EL (cell line): ENCODE measurements at places on chromosomes 13 and 19.

DNA sequence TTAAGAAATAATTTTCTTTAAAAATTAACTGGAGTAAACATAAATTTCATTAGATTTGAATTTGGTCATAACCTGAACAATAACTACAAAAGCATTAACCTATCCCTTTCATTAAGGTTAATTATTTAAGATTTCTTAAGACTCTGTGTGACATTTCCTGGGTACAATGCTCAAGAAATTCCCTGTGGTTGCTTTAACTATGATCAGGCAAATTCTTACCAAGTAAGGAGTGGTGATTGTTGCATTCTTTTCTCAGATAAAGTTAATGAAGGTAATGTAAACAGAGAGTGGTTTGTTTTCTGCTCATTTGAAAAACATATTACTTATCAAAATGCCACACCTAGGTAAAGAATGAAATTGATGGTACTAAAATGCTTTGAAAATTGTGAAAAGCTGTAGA lies 114.8 kb upstream of the MIR17HG start:
- DNase-seq = no peak

DNA sequence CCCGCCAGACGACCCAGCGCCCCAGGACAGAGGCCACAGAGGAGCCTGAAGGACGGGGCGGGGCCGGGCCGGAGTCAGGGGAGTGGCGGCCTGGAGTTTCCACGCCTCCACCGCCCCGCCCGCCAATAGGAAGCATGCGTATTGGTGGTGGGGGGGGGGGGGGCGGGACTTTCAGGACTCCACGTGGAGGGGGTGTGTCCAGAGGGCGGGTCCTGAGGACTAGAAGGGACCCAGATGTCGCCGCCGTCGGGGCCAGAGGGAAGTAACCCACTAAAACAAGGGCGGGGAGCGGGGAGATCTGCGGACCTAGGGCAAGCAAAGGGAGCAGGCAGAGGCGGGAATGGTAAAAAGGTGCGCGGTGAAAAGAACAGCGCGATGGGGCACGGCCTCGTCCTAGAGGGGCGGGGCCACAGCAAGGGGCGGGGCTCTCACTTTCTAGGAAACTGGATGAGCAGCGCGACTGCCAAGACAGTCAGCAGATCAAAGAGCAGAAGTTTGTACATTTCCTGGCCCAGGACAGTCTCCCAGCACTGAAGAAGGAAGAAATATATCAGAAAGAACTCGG lies 2.8 kb upstream of the LENG1 start:
- DNase-seq = peak; percentile 56

- no peak for DNase-seq
These were observed 3.8 kb downstream of the SLAIN1 start for GRCh38 chr13:77701305-77701704.

DNA sequence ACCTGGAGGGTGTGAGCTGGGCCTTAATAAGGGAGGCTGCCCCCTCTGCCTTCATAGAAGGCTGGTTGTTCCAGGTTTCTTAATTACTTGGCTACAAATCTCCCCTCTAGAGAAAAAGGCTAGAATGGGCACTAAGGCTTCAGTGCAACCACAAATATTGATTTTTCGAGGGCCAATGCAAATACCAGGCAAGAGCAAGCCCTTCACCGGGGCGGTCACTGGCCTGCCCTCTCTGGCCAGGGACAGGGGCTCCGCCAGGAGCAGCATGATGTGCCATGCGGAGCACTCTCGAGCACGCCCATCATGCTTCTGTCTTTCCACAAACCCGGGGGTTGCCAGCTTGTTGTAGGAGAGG lies 127.8 kb upstream of the SPACA7 start:
- no peak for DNase-seq

- DNase-seq = no peak
These were observed 605.8 kb downstream of the PCDH9 start for GRCh38 chr13:66624302-66624701.

- DNase-seq = peak; percentile 16
These were observed 62.3 kb downstream of the CHST8 start for GRCh38 chr19:33683881-33684537.

DNA sequence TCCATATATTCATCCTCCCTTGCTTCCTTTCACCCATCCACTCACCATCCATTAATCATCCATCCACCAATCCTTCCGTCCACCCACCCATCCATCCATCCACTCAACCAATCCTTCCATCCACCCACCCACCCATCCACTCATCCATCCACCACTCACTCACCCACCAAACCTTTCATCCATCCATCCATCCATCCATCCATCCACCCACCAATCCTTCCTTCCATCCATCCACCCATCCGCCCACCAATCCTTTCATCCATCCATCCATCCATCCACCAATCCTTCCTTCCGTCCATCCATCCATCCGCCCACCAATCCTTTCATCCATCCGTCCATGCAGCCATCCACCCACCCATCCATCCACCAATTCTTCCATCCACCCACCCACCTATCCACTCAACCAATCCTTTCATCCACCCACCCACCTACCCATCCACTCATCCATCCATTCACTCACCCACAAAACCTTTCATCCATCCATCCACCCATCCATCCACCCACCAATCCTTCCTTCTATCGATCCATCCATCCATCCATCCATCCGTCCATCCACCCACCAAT lies 3.0 kb downstream of the SBK3 start:
- DNase-seq = no peak

- no peak for DNase-seq
These were observed 7.6 kb downstream of the EPS8L1 start for GRCh38 chr19:55083004-55083850.

GRCh38 chr19:51571599-51571998 lies 516 bp downstream of the ZNF175 start:
- DNase-seq = peak; percentile 11

GRCh38 chr13:40363653-40364052 lies 302.8 kb downstream of the FOXO1 start:
- no peak for DNase-seq

DNA sequence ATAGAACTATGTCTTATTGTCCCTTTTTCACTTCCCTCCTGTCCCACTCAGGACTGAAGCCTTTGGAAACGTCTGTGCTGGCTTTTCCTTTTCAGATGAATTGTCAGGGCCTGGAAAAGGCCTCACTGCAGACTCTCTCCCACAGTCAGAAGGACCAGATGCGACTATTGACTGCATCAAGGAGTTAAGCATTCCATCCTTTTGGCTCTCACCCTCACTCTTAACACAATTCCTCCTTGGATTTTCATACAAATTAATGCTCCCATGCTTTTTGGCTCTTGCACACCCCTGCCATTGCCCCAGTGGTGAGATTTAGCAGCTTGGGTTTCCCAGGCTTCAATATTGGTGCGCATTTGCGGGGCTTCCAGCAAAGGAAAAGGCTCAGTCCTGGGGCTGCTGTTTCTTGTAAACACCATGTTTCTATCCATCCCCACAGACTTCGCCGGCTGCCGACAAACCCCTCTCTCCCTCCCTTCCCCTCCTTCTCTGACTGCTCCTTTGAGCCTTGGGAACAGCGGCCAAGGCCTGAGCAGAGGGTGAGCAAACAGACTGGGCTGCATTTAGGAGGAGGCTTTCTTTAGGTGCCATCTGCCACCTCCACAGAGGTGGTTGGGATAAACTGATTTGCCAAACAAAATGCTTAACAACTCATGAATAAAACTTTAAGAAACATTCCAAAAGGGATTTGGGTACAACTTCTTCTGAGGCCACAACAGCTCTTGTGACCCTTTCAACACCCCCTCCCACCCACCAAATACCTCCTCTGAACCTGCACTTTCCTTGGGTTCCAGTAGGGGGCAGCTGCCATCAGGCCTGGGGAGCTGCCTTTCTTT lies 48.6 kb upstream of the PCDH8 start:
- DNase-seq = no peak

GRCh38 chr13:57787058-57787791 lies 155.7 kb downstream of the PCDH17 start:
- DNase-seq = no peak

GRCh38 chr13:107721125-107721869 lies 494.0 kb downstream of the LIG4 start:
- no peak for DNase-seq

DNA sequence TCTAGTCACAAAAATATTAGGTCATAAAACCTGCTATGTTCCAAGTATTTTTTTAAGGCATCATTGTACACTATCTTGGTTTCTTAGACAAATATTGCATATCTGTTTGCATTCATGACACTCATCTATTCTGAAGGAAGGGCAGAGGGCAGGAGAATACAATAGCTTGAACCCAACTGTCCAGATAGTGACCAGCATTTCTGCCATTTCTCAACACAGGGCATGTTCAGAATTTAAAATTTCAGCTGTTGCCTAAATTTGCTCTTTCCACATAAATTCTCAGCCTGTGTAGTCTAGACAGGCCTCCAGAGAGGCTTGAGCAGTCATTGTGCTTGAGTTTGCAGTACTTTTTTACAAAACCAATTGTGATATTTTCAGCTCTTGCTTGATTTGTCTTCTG lies 119.5 kb downstream of the ZAR1L start:
- DNase-seq = no peak

GRCh38 chr19:1901940-1902404 lies 3.2 kb upstream of the ADAT3 start:
- no peak for DNase-seq

GRCh38 chr19:14821937-14822336 lies 13.0 kb downstream of the OR7A5 start:
- DNase-seq = no peak

- peak; percentile 50 for DNase-seq
These were observed 10.2 kb downstream of the C19orf25 start for GRCh38 chr19:1468821-1469254.

GRCh38 chr19:47573071-47574026 lies at the start of gene ZNF541:
TSS of gene ZNF541 (minus strand) at chr19:47573148. CDS start at chr19:47555856, 17,292 bp downstream.
- no peak for DNase-seq

- DNase-seq = no peak
These were observed 8.6 kb downstream of the KCNC3 start for GRCh38 chr19:50320596-50320995.

DNA sequence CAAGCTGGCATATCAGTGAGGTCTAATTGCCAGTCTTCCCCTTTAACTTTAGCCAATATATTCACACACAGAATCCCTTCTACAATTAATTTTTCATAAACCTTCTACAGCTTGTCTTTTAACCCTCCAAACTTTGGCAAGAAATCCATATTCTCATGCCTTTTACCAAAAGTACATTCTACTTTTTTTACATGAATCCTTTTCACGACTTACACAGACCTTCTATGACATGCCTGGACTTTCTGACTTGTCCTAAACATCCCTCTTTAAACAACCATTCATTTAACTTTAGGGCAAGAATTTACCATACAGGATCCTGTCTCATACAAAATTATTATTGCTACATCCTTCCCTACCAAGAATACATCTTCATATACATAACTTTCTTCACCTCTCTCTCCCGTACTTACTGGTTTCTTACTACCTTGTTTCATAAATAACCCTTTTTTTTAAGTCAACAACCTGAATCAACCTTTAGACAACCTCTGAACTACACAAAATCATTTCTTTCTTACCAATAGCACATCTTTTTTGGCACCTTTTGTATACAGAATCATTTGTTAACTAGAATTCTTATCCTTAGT lies 23.5 kb downstream of the ZNF544 start:
- no peak for DNase-seq

- DNase-seq = no peak
These were observed 3.9 kb downstream of the CCDC194 start for GRCh38 chr19:17389957-17390664.

- DNase-seq = no peak
These were observed 38.7 kb downstream of the KLF2 start for GRCh38 chr19:16363133-16363851.
